ENCODE measurements at places on chromosomes 7 and 10.

GRCh38 chr7:80087051-80087770 is 47.4 kb upstream of the GNAI1 start:
- no peak for DNase-seq

DNA sequence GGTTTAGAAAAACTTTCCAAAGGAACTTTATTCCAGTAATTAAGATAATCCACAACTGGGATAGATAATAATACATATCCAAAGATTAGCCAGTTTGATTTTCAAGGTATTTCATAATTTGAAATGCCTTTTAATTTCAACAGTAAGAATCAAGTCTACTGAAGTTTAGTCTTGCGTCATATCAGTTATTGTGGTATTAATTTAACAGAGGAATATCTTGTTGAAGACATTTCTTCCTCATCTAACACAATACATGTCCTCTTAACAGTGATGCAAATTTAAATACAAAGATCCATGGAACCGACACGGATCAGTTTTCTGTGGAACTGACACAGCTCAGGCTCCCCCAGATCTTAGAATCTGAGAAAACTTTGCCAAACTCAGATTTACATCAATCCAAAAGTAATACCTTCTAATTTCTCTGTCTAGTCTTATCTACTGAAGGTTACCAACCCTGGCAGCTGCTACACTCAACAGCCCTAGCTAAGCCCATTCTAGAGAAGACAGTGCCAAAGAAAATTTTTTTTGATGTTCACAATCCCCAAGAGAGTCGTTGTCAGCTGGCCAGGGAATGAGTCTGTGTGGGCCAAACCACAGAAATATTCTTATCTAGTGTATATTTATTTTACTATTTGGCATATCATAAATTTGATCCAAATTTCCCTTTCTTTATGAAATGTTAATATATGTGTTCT is 365.2 kb upstream of the MEOX2 start:
- no peak for DNase-seq

DNA sequence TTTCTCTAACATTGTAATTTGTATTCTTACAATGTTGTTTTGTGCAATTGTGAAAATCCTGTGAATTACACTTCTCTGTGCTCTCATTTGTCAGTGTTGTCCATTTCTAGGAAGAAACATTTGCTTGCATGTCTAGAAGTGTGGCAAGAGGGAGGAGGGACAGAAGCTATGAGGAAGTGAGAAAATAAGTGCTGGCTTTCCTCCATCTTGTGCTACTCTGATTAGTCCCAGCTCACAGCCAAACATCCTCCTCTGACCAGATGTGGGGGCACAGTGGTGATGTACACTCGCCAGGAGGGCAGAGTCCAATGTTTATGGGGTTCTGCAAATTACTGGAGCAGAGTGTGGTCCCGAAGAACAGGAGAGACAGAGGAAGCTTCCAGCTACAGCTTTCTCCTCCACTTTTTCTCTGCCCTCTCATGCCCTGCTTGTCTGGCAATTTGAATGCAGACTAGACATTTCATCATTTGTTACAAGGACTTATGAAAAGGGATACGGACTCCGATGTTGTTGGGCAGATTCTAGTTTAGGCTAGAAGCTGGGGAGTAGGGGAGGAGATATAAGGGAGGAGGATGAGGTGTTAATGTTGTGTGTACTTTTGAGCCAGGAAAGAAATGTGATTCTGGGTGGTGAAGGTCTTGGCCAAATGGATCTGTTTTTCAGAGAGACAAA is 131.0 kb upstream of the C1GALT1 start:
- DNase-seq: no peak

GRCh38 chr7:98993024-98993897 is 114.9 kb downstream of the TRRAP start:
- no peak for DNase-seq

DNA sequence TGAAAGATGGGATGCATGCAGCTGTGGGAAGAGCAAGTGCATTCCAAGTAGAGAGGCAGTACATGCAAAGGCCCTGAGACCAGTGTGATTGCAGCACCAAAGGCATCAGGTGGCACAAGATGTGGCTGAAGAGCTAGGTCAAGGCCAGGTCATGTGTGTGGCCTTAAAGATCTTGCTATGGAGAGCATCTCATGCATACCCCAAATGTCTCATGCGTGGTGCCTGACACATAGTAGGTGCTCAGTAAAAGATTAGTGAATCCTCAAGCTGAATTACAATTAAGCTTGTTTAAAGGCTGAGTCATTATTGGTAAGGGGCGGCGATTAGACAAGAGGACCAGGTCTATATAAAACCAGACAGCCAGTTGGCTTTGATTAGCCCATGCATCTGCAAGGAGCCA is 336.6 kb downstream of the FGFR2 start:
- DNase-seq: no peak

Measured in stimulated activated CD8-positive, alpha-beta memory T cell treated with anti-CD3 and anti-CD28 coated beads, Interleukin-2, amount 100 ng/mL, for 1 hour (primary cell).